ENCODE measurements at places on chromosomes 7 and 10. TPM values are rescaled to one million over a fixed set of nuclear protein-coding genes. Genes with fewer than 3 reads are reported as not detected.

Gene ATRNL1
- polyA plus RNA-seq = 0.80 TPM

Gene SLC39A12
- 0.10 TPM for polyA plus RNA-seq

Gene GATA3
- polyA plus RNA-seq = 2.2 TPM

Gene TAS2R60
- not detected for polyA plus RNA-seq

Gene PKD1L1
- 1.1 TPM for polyA plus RNA-seq

Gene SH2D4B
- 0.10 TPM for polyA plus RNA-seq

Gene JCAD
- polyA plus RNA-seq = 0.64 TPM

Gene FAM180A
- polyA plus RNA-seq = 0.19 TPM

Gene IL6
- polyA plus RNA-seq = 3.5 TPM

Gene KLF14
- 0.32 TPM for polyA plus RNA-seq

Gene HABP2
- polyA plus RNA-seq = not detected

Gene ZNF117
- 4.0 TPM for polyA plus RNA-seq

Gene GJD4
- 0.10 TPM for polyA plus RNA-seq

Gene CDC14C
- polyA plus RNA-seq = not detected

Gene CALML5
- 0.13 TPM for polyA plus RNA-seq

Gene SLC26A5
- polyA plus RNA-seq = 0.17 TPM

Gene RELN
- 0.07 TPM for polyA plus RNA-seq

Gene GRID2IP
- polyA plus RNA-seq = 0.16 TPM

Gene GPR26
- not detected for polyA plus RNA-seq

Gene BEND7
- 0.93 TPM for polyA plus RNA-seq

Gene SNCG
- 98.9 TPM for polyA plus RNA-seq

Gene MINDY4
- 0.83 TPM for polyA plus RNA-seq

Gene ELN
- polyA plus RNA-seq = 24.7 TPM

Gene RTKN2
- polyA plus RNA-seq = 0.39 TPM

Gene UCMA
- not detected for polyA plus RNA-seq

Gene PAPOLB
- not detected for polyA plus RNA-seq

Gene SYT15B
- polyA plus RNA-seq = 0.06 TPM

Gene NAT16
- not detected for polyA plus RNA-seq

Gene SPDYE6
- polyA plus RNA-seq = not detected

Gene IDI2
- 0.09 TPM for polyA plus RNA-seq

Gene CREB5
- polyA plus RNA-seq = 2.0 TPM

Gene ICA1
- polyA plus RNA-seq = 9.6 TPM

Gene NEBL
- polyA plus RNA-seq = 0.22 TPM

Gene MOGAT3
- not detected for polyA plus RNA-seq

Gene LAMB1
- polyA plus RNA-seq = 68.6 TPM

Gene CFAP69
- 4.0 TPM for polyA plus RNA-seq
